ENCODE measurements at places on chromosomes 7 and 10. TPM values are rescaled to one million over a fixed set of nuclear protein-coding genes. Genes with fewer than 3 reads are reported as not detected.

The ERVW-1 gene
- not detected for polyA plus RNA-seq

The EBLN1 gene
- not detected for polyA plus RNA-seq

The SEMA3A gene
- polyA plus RNA-seq = 0.35 TPM

The ZKSCAN5 gene
- polyA plus RNA-seq = 2.2 TPM

The FAM25C gene
- not detected for polyA plus RNA-seq

The PRKG1 gene
- 0.87 TPM for polyA plus RNA-seq

The TMEM140 gene
- 1.9 TPM for polyA plus RNA-seq

The IGF2BP3 gene
- polyA plus RNA-seq = 2.5 TPM

The ADARB2 gene
- 0.65 TPM for polyA plus RNA-seq

The CCDC7 gene
- polyA plus RNA-seq = 0.46 TPM

Data from esophagus (tissue), 2 donors.